ENCODE measurements at places on chromosomes 2 and 18. TPM values are rescaled to one million over a fixed set of nuclear protein-coding genes. Genes with fewer than 3 reads are reported as not detected.

- no peak for DNase-seq
These were observed 213.6 kb upstream of the SP5 start for GRCh38 chr2:170501421-170502043.

- DNase-seq, result no peak
These were observed 245.9 kb downstream of the TFCP2L1 start for GRCh38 chr2:121038891-121039616.

DNA sequence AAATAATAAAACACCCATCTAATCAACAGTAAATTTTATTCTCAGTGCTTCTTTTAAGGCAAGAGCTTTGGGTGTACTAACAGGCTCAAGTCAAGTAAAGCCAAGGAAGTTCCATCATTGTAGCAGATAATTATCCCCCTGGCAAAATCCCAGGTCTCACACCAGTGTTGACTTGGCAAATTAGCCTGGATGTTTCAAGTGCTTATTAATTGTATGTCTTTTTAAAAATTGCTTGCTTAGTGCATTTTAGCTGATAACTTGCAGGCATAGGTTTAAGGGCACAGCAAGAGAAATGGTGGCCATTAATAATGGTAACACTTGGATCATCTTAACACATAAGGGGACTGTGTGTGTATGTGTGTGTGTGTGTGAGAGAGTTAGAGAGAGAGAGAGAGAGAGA lies 42.0 kb upstream of the FMNL2 start:
- no peak for DNase-seq

DNA sequence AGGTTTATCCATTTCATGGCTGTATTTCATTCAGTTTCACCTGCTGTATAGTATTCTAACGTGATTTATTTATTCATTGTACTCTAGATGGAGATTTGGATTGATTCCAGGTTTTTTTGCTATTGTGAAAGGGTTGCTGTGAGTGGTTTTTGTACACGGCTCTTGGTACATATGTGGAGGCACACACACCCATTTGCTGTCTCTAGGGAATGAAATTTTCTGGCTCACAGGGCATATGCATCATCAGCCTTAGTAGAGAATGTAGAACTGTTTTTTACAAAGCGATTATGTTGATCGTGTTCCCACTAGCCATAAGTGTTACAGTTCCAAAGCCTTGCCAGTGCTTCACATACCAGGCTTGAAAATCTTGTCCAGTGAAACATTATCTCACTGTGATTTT lies 5.1 kb downstream of the SPTBN1 start:
- no peak for DNase-seq

GRCh38 chr2:29001806-29002205 lies 20.7 kb downstream of the TOGARAM2 start:
- no peak for DNase-seq

- DNase-seq, result no peak
These were observed 36.9 kb downstream of the MRPL33 start for GRCh38 chr2:27808418-27808817.

GRCh38 chr18:27527856-27528255 lies 342.7 kb upstream of the CHST9 start:
- DNase-seq, result no peak

DNA sequence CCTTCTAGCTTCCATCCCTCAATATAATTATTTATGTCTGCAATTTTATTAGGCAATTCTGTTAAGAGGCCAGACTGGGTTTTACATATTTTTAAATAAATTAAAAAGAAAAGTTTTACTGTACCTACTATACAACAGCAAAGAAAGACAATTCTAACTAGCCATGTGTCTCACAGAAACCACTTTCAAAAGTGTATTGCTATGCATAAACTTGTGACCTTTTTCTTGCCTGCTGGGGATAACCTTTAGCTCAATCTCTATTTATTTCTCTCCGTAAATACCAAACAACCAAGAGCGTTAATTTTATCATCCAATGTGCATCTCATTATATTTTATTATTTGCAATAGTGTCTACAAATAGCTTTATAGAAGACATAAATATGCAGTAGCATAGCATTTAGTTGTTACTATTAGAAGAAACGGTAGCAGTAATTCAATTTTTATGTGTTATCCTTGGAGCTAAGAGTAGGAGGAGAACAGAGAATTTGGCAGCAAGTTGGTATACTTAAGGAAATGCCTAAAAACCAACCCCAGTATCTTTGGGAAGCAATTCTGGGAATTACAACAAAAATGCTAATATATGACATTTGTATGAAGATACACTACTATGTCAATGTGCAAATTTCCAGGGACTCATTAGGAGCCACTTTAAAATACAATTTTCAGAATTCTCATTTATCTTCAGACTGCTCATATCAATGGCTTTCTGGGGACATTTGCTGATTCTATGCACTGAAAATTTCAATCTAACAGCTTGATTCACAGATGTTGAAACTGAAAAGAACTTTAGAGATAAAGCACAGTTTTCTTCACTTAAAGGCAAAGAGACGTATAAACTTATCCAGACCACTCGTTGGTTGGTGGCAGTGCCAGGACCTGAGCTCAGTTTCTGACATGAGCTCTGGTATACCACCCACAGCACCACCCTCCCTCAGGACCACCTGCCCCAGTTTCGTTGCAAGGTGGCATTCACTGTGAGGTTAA lies 23.0 kb upstream of the RTN4 start:
- DNase-seq, result no peak

Gene LOXHD1
- polyA plus RNA-seq, result 0.11 TPM
